ENCODE measurements at places on chromosomes 7 and 10.

DNA sequence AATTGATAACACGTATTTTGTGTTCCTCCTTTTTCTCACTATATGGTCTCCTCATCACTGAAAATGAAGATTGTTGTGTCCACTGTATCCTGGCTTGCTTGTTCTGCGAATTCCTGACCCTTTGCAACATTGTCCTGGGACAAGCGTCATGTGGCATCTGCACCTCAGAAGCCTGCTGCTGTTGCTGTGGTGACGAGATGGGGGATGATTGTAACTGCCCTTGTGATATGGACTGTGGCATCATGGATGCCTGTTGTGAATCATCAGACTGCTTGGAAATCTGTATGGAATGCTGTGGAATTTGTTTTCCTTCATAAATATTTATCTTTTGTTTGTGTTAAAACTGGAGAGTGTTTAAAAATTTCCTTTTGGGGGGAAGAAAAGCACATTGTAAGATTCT is 93.7 kb downstream of the MDFIC start:
- DNase-seq: no peak

DNA sequence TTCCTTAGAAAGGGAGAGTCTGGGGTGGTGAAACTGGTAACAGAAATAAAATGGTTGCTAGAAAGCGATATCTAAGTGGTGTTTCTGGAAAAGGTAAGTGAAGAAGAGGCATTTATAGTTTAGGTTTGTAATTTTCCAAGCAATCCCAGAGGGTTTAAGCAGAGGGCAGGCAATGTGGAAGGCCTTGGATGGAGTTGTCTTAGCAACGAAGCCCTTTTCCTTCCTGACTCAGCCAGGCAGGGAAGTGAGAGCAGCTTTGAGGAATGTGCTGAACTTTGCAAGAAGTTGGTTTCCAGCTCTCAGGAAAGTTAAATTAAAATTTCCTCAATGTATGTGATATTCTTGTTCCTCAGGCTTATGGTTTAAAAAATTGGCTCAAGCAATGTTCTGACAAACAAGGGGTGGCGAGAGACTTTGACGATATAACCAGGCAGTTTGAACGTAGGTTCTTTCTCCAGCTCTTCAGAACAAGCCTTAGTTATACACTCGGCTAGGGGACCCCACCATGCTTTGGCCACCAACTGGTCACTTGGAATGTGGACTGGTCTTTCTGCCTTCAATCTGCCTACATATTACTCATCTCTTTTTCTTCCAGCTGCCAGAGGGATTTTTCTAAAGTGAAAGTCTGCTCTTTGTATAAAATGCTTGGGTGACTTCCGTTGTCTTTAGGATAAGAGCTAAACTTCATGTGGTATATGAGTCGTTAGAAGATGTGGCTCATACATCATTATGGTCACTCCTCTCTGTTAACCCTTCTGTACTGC is 66.9 kb upstream of the SLC25A13 start:
- no peak for DNase-seq

GRCh38 chr7:47418601-47419309 is 163.2 kb downstream of the TNS3 start:
- DNase-seq: no peak

GRCh38 chr10:62050893-62051433 is 149.5 kb downstream of the ARID5B start:
- peak; percentile 51 for DNase-seq

GRCh38 chr10:15712883-15713282 is 6.8 kb downstream of the ITGA8 start:
- no peak for DNase-seq

DNA sequence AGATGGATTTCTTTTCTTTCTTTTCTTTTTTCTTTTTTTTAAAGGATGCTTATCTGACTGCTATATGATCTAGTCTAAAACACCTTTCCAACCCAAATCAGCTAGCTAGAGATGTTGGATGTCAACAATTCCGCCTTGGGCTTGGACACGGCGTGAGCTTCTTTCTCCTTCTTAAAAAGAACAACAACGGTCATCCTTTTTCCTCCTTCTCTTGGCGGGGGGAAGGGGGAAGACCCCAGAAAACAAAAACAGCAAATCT is 1.0 kb downstream of the BEND7 start:
- DNase-seq: no peak

- no peak for DNase-seq
These were observed 55.5 kb downstream of the TES start for GRCh38 chr7:116265881-116266280.

GRCh38 chr10:30284865-30285594 is 64.0 kb downstream of the MTPAP start:
- no peak for DNase-seq

DNA sequence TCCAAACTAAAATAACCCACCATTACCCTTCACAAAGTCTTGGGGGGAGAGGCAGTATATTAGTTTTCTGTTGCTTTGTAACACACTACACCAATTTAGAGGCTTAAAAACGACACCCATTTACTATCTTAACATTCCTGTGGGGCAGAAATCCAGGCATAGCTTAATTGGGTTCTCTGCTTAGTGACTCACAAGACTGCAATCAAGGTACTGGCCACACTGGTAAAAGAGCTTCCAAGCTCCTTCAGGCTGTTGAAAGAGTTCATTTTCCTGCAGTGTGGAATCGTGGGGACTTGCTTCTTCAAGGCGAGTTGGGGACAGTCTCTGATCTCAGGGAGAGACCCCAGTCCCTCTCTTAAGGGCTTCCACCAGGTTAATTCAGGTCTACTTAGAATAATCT is 139.1 kb downstream of the XPNPEP1 start:
- no peak for DNase-seq

GRCh38 chr7:36261019-36261754 is 108.1 kb downstream of the EEPD1 start:
- DNase-seq: no peak

DNA sequence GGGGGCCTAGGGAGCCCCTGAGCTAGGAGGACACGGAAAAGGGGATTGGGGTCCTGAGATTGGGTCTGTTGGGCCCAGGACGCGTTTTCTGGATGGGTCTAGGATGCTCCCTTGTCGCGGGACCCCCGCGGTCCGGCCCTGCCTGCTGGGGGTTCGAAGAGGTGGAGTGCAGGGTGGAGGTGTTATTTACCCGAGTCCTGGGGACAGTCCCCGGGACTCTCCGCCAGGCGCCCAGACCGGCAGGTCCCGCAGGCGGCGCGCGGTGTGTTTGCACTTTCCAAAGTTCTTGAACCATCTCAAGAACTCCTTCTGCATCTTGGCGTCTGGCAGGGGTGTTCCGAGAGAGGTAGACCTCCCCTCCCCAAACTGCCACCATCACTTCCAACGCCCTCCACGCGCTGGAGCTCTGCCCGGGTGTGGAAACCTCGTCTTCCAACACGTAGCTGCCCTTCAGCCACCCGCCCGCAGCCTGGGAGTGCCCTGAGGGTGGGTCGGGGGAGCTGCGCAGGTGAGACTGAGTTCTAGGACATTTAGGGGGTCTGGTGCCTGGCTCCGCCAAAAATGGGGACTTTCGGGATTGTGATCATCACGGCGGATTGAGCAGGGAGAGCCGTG is 569 bp downstream of the CAV1 start:
- DNase-seq: peak; percentile 25

DNA sequence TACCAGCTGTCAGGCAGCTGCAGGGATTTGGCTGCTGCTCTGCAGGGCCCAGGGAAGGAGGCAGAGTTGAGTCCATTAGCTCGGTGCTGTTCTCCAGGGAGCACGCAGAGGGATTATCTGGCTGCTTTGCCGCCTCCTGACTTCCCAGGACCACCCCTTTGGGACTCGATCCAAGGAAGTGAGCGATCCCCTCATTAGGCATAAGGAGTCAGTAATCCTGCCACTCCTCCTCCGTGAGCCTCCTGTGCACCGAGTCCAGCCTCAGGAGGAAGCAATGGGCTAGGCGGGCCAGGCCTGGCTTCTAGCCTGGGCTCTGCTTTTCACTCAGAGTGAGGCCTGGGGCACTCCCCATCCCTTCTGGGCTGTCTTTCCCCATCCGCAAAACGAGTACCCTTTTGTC is 417.9 kb downstream of the RPS24 start:
- no peak for DNase-seq

GRCh38 chr7:131015657-131015958 is 281.6 kb upstream of the KLF14 start:
- DNase-seq: no peak

DNA sequence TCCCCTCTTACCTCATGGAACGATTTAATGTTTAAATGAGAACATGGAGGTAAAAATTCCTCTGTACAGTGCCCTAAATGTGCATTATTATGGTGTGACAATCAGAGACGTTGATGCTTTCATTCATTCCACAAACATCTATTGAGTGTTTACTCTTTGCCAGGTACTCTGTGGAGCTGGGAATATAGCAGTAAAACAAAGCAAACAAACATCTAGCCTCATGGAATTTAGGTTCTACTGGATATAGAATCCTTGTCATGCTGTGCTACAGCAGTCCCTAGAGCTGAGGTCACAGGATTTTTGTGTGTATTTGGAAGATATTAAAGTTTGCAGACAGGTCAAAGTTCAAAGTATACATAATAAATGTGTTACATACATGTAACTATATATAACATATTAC is 140.7 kb downstream of the CUBN start:
- no peak for DNase-seq

DNA sequence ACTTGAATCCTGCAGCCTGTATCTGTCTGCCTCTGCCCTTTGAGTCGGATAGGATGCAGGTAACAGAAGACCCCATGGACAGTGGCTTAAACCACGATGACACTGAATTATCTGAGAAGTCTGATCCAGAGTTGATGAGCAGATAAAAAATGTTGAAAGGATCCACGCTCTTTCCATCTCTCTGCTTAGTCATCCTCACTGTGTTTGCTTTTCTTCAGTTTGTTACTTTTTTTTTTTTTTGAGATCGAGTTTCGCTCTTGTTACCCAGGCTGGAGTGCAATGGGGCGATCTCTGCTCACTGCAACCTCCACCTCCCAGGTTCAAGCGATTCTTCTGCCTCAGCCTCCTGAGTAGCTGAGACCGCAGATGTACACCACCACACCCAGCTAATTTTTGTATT is 36.9 kb upstream of the GOLGA7B start:
- no peak for DNase-seq

DNA sequence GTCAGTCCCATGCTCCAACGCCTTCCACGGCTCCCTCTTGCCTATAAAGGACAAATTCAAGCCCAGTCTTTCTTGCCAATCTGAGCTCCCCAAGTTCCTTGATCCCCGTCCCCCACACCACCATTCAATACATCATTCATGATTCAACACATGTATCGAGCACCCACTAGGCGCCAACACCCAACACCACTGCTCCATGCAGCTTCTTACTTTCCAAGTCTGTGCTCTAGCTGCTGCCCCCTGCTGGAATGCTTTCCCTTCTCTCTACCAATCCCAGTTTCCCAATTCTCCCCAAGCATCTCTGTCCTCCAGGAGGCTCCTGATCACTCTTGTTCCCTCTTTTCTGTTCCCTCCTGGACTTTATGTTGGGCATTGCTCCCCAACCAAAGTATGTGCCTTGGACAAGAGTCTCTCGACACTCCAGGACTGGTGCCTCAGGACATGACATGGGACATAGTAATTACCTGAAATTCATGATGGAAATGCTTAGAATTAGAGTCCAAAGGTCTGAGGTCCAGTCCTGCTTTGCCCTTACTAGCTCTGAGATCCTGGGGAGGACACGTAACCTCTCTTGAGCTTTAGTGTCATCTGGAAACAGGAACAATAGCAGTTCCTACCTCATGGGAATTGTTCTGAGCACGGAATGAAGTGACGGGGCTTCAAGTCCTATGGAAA is 172.7 kb downstream of the NEURL1 start:
- no peak for DNase-seq

GRCh38 chr10:126713594-126713993 is 43.1 kb upstream of the C10orf90 start:
- no peak for DNase-seq

DNA sequence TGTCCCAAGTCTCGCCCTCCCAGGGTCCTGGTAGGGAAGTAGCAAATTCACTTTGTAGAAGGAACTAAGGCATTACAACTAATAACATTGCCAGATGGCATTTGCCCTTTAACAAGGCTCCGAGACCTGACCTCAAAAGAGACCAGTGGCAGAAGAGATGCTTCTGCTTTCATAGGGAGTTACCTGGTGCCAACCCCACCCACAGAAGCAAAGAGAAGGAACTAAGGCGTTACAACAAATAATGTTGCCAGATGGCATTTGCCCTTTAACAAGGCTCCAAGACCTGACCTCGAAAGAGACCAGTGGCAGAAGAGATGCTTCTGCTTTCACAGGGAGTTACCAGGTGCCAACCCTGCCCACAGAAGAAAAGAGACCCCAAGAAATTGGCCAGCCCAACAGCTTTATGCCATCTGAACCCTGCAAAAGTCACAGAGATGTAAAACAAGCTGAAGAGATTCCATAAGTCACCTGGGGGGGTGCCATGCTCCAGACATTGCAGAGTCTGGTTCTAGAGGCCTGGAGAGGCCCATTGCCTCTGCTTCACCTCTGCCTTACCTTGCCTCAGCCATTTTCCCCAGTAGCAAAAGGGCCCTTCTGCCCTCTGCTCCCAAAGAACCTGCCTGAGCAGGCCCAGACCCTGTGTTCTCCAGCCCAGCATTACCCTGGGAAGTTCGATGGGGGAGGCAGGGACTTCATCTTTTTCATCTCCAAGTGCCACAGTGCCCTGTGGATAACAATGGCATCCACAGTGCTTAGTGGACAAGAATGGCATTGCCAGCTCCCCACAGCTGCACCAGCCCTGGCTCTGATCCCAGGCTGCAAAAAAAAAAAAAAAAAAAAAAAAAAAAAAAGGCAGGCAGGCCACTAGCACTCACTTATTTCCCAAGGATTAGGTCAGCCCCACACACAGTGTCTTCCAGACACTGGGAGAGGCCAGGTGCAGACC is 179.5 kb upstream of the PLXNA4 start:
- no peak for DNase-seq

- DNase-seq: no peak
These were observed 918 bp upstream of the STRA8 start for GRCh38 chr7:135232720-135233119.

- DNase-seq: no peak
These were observed 99.2 kb downstream of the VOPP1 start for GRCh38 chr7:55472928-55473725.

- no peak for DNase-seq
These were observed 18.3 kb downstream of the UNC5B start for GRCh38 chr10:71230656-71231025.

DNA sequence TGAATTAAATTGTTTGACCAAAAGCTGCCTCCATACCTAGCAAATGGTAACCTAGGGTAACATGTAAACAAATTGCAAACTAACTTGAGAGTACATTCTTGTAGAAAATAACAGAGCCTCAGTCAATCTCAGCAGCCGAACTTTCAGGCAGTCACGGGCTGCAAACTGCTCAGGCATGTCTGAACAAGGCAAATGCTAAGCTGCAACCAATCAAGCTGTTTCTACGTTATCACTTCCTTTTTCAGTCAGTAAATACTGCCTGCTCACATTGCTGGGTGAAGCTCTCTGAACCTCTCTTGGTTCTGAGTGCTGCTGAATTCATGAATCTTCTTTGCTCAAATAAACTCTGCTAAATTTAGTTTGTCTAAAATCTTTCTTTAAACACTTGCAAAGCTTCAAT is 1212.4 kb downstream of the SORCS1 start:
- DNase-seq: no peak

DNA sequence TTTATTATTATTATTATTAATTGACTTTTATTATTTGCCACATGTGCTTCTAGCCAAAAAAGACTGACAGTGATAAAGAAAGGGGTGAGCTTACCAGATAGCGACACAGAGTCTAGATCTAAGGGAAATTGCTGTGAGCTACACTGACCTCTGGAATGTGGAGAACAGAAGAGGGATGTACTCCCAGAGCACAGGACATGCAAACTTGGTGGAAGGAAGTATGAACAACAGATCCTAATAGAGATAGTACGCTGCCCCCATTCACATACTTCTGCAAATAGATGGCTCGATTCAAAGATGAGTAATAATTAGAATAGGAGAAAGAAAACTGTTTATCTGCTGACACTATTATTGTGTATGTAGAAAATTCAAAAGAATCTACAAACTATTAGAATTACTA is 109.3 kb upstream of the HPS1 start:
- DNase-seq: no peak
